ENCODE measurements at places on chromosomes 7 and 10. TPM values are rescaled to one million over a fixed set of nuclear protein-coding genes. Genes with fewer than 3 reads are reported as not detected.

ABCB1 gene
- total RNA-seq: 1.8 TPM

DCLRE1A gene
- total RNA-seq: 5.5 TPM

GRCh38 chr10:27861781-27862180, 116.2 kb upstream of the MKX start:
- no peak for DNase-seq

TFR2 gene
- not detected for total RNA-seq

CYP2E1 gene
- 0.47 TPM for total RNA-seq

DNA sequence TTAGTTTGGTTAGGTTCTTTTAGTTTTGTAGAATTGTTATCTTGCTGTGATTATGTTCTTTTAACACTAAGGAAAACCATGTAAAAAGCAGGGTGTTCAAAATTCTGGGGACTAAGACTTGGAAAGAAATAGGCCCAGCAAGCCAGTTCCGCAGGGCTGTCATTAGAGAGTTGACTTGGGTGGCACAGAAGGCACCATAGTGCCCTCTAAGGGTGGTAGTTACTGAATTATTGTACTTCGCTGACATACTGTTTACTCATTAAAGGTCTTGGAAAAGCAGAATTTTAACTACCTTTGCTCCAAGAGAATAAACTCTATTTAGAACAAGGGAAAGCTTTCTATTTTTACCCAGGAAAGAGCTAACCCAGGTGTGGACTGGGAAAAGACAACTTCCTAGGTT, 86.5 kb downstream of the OTUD1 start:
- no peak for DNase-seq

GRCh38 chr10:18664841-18665478, 5.7 kb downstream of the ARL5B start:
- DNase-seq: no peak

GRCh38 chr7:155998766-155999630, 186.7 kb upstream of the SHH start:
- DNase-seq: no peak

IQUB gene
- total RNA-seq: 0.32 TPM

- DNase-seq: no peak
Observed at GRCh38 chr10:63738410-63738809, 217.2 kb downstream of the REEP3 start.

AASS gene
- 31.7 TPM for total RNA-seq

PTF1A gene
- not detected for total RNA-seq

WDR11 gene
- total RNA-seq: 13.1 TPM

DNA sequence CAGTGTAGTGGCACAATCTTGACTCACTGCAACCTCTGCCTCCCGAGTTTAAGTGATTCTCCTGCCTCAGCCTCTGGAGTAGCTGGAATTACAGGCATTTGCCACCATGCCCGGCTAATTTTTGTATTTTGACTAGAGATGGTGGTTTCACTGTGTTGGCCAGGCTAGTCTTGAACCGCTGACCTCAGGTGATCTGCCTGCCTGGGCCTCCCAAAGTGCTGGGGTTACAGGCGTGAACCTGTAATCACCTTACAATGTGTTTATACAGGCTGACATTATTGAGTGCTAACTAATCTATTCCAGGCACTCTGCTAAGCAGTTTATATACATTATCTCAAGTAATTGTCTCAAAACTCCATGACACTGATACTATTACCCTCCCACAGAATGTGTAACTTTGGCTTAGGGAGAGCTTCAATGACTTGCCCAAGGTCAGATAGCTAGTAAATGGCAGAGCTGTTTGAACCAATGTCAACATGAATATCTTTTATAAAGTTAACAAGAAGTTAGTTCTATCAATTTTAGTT, 36.8 kb downstream of the KIFBP start:
- DNase-seq: no peak

- no peak for DNase-seq
Observed at GRCh38 chr10:21095073-21095472, 198.0 kb upstream of the NEBL start.

- DNase-seq: no peak
Observed at GRCh38 chr7:41312235-41312634, 390.7 kb downstream of the INHBA start.

DGKI gene
- total RNA-seq: 0.87 TPM

NPFFR1 gene
- not detected for total RNA-seq

DNA sequence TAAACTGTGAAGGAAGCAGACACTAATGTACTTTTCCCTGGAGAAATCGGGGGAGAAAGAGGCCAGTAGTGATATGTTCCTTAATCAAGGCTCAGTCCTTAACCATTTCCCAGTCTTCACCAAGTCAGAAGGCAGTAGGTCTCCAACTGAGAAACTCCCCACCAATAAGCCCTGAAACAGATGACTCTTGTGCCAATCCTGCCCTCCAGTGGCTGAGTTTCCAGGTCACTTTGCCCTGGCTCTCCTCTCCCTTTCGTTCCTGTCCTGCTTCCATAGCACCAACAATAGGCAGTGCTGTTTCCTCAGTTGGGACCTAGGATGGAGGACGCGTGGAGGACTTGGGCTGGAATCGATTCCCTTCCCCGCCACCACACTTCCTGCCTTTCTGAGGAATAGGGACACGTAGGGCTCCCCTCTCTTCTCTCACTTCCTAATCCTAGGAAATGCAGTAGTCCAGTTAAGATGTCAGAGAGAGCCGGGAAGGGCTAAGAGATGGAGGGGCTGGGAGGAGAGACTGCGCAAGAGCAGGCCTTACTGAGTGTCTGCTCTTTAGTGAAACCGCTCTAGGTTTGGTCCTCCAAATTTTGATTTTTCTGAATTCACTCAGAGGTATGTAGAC, 23.4 kb downstream of the ATOH7 start:
- no peak for DNase-seq

WBP1L gene
- total RNA-seq: 19.1 TPM

GRCh38 chr10:78933828-78934531, 134.8 kb upstream of the ZMIZ1 start:
- DNase-seq: no peak

WNT8B gene
- total RNA-seq: not detected

DNA sequence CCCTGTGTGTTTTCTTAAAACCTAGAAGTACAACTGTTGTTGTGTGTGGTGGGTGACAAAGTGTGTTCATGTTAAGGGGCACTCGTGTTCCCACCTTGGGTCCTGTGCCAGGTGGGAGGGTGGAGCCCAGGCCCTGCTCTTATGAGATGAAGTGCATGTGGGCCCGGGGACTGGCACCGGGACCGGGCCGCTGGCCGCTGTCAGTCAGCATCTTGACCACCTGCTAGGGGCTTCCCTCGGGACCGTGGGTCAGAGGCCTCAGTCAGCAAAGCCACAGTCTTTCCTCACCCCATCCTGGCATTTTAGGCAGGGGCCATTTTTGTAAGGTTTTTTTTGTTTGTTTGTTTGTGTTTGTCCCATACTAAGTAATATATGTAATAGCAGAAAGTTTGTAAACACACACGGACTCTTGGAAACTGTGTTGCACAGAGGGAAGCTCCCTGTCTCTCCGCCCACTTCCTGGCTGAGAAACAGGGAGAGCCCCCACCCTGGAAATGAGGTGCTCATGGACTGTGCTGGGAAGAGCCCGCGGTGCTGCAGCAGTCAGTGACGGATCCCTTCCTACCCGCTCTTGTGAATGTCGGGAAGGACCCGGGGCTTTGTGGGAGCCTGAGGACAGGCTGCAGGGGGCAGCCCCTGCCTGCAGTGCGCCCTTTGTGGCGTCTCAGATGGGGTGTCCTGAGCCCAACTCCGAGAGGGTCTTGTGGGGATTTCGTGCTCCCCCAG, 13.4 kb downstream of the AGAP3 start:
- DNase-seq: no peak

- no peak for DNase-seq
Observed at GRCh38 chr7:134307320-134307719, 9.4 kb downstream of the SLC35B4 start.

DNA sequence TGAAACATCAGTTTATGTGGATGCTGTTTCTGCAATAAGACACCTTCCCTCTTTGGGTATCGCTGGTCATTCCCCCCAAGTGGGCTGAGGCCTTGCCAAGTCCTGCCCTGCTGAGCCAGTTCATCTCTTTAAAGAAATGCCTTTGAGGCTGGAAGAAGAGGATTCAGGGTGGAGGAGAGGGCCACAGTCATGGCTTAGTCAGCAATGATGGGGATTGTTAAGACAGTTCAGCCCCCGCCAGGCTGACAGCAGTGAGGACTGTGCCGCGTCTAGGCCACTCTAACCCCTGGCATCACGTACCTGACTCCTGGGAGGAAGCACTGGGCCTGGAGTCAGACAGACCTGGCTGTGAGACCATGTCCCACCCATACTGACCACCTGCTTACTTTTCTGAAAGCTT, 48.3 kb downstream of the PNLIPRP2 start:
- DNase-seq: no peak

- DNase-seq: no peak
Observed at GRCh38 chr10:61742812-61743211, 80.1 kb downstream of the CABCOCO1 start.

IGFBP3 gene
- total RNA-seq: 36.1 TPM

GRCh38 chr7:82715344-82715743, 271.8 kb upstream of the CACNA2D1 start:
- DNase-seq: no peak

Data from heart right ventricle (tissue), 16 donors.